ENCODE measurements at places on chromosomes 7 and 10.

DNA sequence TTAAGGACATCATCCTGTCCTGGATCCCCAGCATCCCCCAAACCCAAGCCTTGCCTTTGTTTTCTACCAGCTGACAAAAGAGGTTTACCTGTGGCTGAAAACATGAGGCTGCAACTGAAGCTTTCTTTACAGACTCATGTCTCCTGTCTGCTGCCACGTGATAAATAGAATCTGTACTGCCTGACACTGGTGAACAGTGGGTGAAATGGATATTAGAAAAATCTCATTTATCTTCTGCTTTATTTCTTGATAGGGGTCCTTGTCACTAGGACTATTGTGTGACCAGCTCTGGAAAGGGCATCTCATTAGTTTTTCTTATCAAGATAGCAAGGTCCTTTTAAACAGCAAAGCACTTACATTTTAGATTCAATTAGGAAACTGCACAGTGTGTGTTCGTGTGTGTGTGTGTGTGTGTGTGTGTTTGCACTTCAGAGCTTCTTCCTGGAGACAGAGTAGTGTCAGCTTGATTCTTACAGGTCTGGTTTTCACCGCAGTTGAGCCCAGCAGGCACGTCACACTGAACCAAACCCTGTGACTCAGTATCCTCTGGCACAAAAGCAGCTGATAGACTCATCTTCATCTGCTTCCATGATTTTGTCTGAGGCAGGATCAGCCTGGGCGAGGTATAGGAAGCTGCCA is 373.5 kb upstream of the CELF2 start:
- no peak for DNase-seq

DNA sequence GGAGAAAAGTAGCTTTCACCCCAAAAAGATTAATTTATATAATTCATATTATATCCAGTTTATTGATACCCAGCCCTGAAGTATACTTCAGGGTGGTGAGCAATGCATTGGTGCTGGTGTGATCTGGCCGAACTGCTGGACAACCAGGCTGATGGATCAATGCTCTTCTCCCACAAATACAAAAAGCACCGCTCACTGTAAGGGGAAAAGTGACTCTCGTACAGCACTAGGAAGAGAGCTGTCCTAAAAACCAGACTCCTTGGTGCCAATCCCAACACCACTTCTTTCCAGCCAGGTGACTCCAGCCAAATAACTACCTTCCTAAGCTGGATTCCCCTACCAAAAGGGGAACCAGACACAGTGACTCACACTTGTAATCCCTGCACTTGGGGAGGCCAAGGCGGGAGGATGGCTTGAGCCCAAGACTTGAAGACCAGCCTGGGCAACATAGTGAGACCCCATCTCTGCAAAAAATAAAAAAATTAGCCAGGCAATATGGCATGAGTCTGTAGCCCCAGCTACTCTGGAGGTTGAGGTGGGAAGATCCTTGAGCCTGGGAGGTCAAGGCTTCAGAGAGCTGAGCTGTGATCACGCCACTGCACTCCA is 13.1 kb upstream of the TNPO3 start:
- no peak for DNase-seq

- no peak for DNase-seq
Observed at GRCh38 chr10:75922435-75922834, 491.0 kb downstream of the LRMDA start.

- DNase-seq, result peak; percentile 70
Observed at GRCh38 chr10:97025613-97026242, 160.0 kb downstream of the SLIT1 start.

DNA sequence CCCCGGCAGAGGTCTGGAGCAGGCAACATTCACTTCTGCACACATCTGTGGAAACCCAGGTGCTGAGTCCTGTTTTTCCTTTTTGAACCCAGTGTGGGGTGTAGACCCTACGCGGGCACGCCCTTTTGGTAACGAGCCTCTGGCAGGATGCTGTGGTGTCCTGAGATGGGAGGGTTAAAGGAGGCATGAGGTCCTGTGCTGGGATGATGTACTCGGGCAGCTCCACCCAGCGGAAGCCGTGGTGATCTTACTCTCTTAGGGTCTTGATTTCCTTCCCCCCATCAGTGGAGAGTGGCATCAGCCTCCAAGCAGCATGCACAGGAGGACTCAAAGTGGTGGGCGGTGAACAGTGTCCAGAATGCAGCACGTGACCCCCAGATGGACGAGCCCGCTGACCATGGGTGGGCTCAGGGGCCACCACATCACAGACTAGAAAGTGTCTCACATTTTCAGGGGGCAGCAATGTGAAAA is 148.6 kb downstream of the DNAJB6 start:
- DNase-seq, result no peak

DNA sequence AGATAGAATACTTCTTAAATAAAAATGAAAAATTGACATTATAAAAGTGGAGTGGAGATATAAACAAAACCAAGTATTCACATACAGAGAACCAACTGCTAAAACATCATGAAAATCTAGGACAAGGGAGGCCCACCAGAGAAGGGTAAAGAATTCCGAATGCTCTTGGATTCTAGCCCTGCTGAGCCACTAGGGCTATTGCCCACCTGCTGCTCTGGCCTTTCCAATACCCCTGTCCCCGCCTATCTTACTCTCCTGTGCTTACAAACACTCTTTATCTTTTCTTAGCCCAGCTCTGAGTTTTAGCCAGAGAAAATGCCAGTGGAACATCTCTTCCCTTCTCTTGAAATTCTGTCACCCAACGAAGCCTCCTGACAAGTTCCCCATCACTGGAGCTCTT is 100.3 kb downstream of the MACC1 start:
- no peak for DNase-seq

DNA sequence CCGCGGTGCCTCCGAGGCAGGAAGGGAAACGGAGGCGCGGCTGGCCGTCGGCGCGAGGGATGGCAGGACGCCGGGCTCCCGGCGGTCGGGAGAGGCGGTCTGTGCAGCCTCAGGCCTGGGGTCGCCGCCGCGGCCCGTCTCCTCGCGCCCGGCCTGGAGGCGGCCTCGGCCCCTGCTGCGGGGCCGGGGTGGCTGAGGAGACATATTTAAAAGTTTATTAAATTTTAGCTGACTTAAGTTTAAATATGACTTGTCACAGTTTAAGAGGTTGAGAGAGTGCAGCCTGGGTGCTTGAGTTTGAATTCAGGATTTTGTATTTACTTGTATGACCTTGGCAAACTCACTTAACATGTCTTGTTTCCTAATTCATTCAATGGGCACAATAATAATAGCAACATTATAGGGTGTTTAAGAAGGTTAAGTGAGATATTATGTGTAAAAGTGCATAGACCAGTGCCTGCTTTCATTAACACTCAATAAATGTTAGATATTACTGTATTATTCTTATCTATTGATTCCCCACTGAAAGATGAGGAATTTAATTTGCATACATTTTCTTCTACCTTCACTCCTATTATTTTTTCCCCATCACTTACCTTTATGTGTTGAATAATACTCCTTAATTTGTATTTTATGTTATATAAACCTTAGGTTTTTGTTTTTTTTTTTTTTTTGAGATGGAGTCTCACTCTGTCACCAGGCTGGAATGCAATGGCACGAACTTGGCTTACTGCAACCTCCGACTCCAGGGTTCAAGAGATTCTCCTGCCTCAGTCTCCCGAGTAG is 718 bp downstream of the DYNC2I1 start:
- no peak for DNase-seq

GRCh38 chr7:31688996-31689395 is 2.0 kb downstream of the PPP1R17 start:
- no peak for DNase-seq

DNA sequence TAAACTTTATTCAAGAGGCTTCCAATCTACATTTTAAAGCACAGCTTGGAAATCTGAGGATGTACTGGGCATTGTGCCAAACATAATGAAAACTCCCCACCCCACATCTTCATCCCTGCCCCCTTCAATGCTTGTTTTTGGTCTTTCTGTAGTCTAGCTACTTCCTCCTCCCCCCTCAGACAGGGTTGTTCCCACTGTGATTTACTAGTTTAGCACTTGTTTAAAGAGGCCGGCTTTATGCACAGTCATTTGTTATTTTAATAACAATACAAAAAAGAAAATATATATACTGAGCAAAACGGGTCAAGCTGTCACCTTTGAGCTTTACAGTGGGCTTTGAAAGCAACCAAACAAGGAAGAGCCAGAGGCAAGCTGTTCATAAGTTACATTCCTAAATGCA is 132.6 kb downstream of the CHRM2 start:
- no peak for DNase-seq

- DNase-seq, result peak; percentile 79
Observed at GRCh38 chr10:94403380-94404213, 1.3 kb downstream of the TBC1D12 start.

GRCh38 chr7:85719981-85720953 is 533.4 kb upstream of the SEMA3D start:
- DNase-seq, result no peak

DNA sequence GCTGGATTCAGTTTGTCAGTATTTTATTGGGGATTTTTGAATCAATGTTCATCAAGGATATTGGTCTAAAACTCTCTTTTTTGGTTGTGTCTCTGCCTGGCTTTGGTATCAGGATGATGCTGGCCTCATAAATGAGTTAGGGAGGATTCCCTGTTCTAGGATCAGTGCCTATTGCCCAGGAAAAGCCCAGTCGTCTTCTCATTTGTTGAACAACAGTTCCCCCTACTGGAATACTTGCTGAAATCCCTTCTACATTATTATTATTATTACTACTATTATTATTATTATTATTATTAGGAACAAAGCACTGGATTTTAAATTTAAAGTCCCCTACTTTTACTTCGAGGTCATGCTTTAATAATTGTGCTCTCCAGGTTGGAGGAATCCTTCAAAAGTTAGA is 528.9 kb downstream of the MAGI2 start:
- DNase-seq, result no peak

DNA sequence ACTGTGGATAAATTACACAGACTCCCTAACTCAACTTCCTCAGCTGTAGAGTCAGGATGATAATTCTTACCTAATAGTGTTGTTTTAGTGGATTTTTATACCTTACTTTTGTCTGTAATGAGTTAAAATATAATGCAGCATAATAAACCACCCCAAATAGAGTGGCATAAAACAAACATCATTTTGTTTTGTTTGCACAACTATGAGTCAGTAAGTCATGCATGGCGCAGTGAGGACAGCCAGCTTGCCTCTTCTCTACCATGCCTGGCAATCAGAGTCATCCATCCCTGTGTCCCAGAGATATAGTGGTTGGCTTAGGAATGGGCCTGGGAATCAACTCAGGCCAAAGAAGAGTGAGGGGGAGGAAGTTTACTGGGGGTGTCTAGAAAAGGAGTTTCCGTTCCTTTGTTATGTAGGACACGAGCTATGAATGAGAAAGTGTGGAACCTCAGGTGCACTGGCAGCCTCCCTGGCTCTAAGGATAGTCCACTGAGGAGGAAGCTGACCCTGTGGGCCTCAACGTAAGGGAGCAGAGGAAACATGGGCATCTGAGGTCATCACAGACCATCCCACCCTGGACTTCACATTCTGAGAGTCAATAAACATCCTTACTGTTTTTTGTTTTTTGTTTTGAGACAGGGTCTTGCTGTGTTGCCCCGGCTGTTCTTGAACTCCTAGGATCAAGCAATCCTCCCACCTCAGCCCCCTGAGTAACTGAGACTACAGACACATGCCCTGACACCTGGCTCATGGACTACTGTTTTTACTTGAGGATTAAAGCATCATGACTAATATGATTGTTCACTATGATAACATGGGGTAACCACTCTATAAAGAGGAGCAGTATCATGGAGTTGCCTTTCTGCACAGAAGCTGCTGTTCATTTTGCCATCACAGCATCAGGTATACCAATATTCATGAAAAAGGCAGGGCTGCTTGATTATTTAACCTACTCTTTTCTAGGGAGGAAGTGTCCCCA is 21.0 kb upstream of the GRB10 start:
- no peak for DNase-seq

DNA sequence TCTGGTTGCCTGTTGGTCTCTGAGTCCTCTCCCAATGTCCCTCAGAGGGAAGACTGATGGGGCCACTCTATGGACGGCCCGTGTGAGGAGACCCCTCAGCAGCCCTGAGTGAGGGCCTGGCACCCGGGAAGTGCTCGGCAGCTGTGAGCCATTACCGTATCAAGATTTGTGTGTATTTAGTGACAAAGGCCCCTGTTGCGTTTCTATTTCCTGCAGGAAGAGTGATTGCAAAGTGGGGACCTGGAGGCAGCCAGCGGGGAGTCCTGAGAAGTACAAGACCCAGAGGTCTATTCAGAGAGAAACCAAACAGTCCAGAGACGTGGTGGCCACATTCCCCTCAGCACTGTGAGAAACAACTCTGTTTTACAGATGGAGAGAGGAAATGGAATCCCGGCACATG is 51.1 kb upstream of the CHST15 start:
- DNase-seq, result no peak

GRCh38 chr7:143384661-143385631 is 3.8 kb downstream of the ZYX start:
- no peak for DNase-seq

DNA sequence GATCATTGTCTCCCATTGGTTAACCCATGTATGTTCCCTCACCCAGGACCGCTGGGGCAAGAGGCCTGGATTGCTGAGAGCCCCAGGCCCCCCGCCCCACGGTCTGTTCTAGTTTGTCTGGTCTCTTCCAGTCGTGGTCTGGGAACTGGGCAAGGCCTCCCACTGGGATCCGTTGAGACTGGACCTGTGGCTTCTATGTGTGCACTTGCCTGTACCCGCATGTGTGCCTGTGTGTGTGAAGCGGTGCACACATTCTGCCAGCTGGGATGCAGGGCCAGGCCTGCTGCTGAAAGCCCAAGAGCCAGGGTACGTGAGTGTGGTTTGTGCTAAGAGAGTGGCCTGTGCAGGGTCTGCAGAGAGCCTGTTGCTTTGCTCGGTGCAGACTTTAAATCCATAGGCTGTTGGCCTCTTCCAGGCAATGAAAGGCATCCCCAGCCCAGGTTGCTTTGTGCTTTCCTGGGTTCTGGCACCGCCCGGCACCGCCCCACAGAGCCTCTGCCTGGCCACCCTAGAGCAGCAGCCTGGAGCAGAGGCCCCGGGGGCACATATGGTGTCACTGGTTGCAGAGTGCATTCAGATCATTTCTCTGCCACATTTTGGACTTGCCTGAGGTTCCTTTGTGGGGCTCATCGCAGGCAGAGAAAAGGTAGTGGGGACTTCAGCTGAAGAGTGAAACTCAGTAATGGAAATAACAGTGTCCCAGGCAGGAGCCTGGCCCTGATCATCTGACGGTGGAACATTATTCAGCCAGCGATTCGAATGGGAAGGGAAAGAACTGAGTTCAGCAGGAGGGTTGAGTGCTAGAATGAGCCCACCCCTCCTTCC is 215.5 kb downstream of the GLRX3 start:
- DNase-seq, result no peak
